ENCODE measurements at places on chromosomes 12 and 14. TPM values are rescaled to one million over a fixed set of nuclear protein-coding genes. Genes with fewer than 3 reads are reported as not detected.

The TMEM179 gene
- not detected for total RNA-seq

The OTX2 gene
- total RNA-seq = not detected

The SLC8B1 gene
- 103 TPM for total RNA-seq

The PLCZ1 gene
- total RNA-seq = not detected

The AMN gene
- 1.4 TPM for total RNA-seq

The REP15 gene
- total RNA-seq = 2.2 TPM

The RNASE1 gene
- 102 TPM for total RNA-seq

The SPPL3 gene
- total RNA-seq = 28.5 TPM

The UTP20 gene
- 12.9 TPM for total RNA-seq

The ERGIC2 gene
- 64.9 TPM for total RNA-seq

The RNASE4 gene
- 42.0 TPM for total RNA-seq

The KLHL33 gene
- total RNA-seq = under 0.01 TPM

The DCD gene
- not detected for total RNA-seq

The CHGA gene
- 1.6 TPM for total RNA-seq

The SYNDIG1L gene
- 0.35 TPM for total RNA-seq
